ENCODE measurements at places on chromosomes 7 and 10. TPM values are rescaled to one million over a fixed set of nuclear protein-coding genes. Genes with fewer than 3 reads are reported as not detected.
A peak's percentile ranks its signal among the peaks of the same experiment; 100 is the strongest.

DNA sequence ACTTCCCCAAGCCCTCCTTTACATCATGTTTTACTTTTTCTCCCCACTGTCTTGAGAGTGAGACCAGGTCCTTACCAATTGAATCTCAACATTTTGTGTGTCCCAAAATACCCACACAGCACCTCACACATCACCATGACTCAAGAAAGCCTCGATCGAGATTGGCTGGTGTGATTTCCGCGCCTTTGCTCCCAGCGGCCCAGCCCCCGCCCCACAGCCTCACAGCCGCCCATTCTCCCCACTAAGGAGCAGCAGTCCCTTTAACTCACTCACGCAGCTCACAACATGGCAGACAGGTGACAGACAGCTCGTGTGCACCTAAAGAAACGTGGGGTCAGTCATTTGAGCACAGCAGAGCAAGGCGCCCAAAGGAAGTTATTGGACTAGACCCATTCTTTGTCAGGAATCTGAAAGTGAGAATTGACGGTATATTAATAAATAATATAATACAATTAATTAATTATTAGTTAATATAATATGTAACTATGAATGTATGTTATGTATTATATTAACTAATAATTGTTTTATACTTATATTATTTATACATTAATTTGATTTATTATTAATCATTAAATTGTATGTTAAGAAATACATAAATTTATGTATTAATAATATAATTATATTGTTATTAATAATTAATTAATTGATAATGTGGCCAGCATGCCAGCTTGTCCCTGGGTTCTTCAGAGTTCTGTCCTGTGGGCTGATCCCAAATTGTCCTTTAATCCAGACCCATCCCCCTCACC, 204.9 kb upstream of the RNF32 start:
- no peak for DNase-seq

DNA sequence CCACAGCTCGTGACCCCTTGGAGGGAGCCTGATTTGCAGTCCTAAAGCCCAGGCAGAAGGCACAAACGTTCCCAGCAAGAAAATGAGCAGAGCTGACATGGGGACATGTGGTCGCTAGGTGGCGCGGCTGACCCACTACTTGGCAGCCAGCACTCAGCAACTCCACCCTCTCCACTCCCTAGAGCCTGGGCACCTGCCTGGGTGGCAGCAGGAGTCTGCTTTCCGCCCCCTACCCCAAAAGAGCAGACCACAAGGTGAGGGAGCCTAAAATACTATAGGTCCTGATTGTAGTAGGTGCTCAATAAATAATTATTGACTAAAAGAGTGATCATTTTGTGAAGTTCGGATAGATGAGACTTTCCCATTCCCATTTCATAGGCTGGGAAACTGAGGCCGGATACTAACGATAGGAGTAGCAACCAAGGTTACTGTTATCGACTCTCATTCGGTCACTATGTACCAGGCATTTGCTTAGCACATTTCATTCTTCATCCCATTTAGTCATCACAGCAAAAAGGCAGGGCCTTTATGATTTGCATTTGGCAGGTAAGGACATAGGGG, 57.4 kb downstream of the NEUROG3 start:
- peak; percentile 41 for DNase-seq

- no peak for DNase-seq
Measured at GRCh38 chr10:118977835-118978234, 51.7 kb upstream of the NANOS1 start.

DNA sequence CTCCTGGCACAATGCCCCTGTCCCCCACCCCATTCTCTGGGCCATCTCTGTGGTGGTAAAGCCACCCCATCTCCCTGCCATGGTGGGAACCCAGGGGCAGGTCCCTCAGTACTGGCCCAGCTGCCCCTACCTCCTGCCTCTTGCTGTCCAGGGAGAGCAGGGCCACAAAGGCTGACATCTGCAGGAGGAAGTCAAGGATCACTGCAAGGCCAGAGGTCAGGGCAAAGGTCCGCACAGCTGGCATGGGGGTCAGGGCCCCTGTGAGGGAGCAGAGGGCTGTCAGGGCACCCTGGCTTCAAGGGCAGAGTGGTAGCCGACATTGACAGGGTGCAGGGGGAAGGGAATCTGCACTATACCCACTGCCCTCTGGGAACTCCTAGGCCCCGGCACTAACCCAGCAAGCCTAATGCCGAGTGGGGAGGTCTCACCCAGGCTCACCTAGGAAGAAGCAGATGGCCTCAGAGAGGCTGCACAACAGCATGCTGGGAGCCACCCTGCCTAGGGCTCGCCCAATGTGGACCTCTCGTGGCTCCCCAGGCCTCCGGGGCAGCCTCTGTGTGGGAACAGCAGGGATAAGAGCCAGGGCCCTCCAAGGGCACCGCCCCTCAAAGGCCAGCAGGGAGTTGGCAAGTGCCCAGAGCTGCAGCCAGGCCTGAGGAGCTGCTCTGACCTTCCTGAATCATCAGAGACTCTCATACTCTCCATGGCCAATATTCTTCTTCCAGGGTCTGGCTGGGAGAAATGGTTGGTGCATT, 7.7 kb downstream of the NPC1L1 start:
- no peak for DNase-seq

- DNase-seq: peak; percentile 6
Measured at GRCh38 chr7:115299397-115300037, 377.6 kb downstream of the MDFIC start.

GRCh38 chr7:20458521-20458920, 127.8 kb downstream of the ITGB8 start:
- DNase-seq: no peak

DNA sequence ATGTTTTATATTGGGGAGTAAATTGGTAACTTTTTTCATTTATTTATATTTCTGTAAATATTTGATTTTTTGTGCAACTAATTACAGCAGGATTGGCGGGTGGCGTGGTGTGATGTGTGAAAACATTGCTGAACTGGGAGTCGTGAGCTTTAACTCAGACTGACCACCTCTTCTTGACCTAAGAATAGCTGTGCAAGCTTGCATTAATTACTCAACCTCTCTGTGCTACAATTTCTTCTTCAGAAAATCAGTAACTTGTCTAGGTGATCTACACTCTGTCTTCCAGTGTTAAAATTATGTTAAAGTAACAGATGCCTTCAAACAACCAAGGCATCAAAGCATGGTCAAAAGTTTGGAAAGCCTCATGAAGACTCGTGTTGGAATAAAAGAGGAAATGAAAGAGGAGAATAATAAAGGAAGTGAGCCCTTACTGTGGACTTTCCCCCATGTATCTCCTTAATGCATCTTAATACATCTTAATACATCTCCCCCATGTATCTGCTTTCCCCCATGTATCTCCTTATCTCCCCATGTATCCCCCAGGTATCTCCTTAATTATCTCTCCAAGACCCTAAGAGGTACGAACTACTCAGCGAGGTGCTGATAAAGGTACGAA, 71.2 kb downstream of the SVIL start:
- DNase-seq: no peak

DNA sequence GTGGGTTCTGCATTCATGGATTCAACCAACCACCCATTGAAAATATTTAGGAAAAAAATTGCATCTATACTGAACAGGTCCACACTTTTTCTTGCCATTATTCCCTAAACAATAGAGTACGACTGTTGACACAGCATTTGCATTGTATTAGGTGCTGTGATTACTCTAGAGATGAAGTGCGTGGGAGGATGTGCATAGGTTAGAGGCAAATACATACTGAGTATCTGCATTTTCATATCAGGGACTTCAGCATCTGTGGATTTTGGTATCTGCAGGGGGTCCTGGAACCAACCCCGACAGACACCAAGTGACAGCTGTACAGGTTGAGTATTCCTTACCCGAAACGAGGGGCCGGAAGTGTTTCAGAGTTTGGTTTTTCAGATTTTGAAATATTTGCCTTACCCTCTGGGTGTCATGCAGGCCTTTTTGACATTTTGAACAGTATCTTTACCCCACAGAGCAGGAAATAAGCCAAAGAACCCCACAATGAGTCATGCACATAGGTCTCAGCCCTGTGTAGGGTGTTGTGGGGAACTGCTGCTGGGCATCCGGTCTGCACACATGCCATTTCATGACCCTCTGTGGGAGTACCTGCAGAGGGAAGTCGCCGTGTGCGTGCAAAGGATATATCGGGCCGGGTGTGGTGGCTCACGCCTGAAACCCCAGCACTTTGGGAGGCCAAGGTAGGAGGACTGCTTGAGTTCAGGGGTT, 14.5 kb downstream of the NUDT5 start:
- DNase-seq: peak; percentile 36

GRCh38 chr7:128860158-128861073, 2.2 kb upstream of the ATP6V1F start:
- peak; percentile 78 for DNase-seq

GRCh38 chr10:71044720-71045119, 156.4 kb upstream of the PCBD1 start:
- DNase-seq: no peak

DNA sequence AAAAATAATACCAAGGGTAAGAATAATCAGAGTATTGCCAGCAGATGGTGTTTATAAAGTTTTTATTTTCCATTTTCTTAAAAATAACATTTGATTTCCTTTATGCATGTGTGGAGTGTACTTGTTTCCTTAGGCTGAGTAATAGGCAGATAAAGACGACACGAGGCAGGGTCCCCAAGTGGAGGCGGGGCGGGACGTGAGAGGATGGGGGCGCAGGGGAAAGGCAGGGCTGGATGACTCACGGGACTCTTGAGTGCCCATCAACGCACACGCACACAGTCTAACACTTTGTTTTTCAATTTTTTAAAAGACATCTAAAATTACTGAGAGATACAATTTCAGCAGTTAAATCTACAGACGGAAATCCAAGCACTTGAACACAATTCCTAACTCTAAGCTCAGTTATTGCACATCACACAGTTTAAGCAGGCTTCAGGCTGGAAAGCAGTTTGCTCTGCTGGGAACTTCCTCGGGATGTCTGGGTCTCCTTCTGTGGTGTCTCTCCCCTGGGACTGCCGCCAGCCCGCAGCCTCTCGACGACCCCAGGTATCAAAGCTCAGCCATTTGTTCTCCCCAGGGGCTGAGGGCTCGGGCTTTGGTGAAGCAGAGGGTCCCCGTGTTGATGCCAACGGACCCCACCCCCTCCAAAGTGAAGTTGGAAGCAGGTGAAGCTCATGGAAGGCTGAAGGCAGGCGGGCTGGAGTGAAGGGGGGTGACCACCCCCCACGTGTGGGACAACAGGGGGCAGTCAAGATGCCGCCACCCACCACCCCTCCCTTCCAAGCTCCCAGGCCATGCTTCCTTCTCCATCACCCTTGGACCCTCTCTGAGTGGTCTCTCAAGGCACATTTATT, 29.1 kb downstream of the SPOCK2 start:
- DNase-seq: peak; percentile 24

- DNase-seq: peak; percentile 58
Measured at GRCh38 chr7:82481499-82482097, 38.0 kb upstream of the CACNA2D1 start.

DNA sequence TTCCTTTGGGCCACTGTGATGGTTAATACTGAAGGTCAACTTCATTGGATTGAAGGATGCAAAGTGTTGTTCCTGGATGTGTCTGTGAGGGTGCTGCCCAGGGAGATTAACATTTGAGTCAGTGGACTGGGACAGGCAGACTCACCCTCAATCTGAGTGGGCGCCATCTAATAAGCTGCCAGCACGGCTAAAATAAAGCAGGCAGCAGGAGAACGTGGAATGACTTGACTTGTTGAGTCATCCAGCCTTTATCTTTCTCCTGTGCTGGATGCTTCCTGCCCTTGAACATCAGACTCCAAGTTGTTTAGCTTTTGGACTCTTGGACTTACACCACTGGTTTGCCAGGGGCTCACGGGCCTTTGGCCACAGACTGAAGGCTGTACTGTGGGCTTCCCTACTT, 1046.9 kb downstream of the TYW1 start:
- peak; percentile 48 for DNase-seq

- DNase-seq: no peak
Measured at GRCh38 chr7:135522509-135522908, 12.6 kb upstream of the CNOT4 start.

DNA sequence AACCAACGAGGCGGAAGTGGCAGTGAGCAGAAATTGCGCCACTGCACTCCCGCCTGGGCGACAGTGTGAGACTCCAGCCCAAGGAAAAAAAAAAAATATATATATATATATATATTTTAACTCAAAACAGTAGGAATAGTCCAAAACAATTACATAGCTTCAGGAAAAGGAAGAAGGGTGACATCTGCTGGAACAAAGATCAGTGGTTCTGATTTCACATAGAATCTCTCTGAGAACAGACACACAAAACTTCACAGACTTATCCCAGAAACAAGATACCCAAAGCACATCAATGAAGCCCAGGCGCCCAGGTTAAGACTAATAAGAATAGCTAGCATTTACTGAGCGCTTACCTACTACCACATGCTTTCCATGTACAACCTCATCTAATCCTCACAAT, 45.0 kb downstream of the DNMBP start:
- DNase-seq: peak; percentile 64

DNA sequence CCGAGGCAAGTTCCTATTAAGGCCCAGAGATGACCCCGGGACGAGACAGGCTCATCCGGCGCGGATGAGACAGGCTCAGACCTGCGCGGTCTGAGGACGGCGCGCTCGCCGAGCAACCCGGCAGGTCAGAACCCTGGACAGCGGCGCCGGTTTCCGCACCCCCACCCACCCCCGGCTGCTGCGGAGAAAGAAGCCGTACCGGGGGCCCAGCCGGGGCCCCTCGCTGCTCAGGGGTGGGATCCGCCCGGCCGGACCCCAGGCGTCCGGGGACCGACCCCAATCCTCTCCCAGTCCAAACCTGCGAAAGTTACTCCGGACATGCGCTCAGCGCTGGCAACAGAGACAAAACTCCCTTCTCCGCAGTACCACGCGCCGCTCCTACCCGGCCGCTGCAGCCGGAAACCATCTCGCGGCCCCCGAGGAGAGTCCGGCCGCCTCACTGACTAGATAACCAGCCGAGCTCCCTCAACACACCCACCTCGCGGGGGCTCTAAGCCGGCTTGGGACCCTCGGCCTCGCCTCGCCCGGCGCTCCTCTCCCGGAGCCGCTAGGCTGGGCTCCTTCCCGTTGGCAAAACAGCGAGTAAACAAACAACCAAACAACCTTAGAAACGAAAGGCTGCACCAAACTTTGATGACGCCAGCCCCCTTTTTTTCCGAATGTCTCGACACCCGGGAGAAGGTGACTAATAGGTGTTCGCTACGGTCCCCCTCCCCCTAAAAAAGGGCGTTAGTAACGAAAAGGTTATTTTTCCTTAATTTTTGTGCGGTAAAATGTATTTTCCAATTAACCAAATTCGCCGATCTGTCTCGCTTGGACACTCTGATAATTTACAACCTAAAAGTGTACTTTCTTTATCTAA, 2.3 kb upstream of the DRGX start:
- DNase-seq: peak; percentile 20

AGR2 gene
- polyA plus RNA-seq: not detected

MAGI2 gene
- 1.8 TPM for polyA plus RNA-seq

GPC2 gene
- polyA plus RNA-seq: 0.60 TPM

CSGALNACT2 gene
- polyA plus RNA-seq: 38.6 TPM

HABP2 gene
- polyA plus RNA-seq: not detected

COL1A2 gene
- 3,638 TPM for polyA plus RNA-seq

ARMH3 gene
- polyA plus RNA-seq: 16.4 TPM

CALHM1 gene
- polyA plus RNA-seq: not detected

CREB5 gene
- polyA plus RNA-seq: 8.2 TPM

SLC26A5 gene
- polyA plus RNA-seq: not detected
